ENCODE measurements at places on chromosomes 7 and 10.

- no peak for DNase-seq
Measured at GRCh38 chr7:138890499-138891445, 90.4 kb downstream of the KIAA1549 start.

- no peak for DNase-seq
Measured at GRCh38 chr7:26538216-26538615, 246.6 kb downstream of the SNX10 start.

- DNase-seq = no peak
Measured at GRCh38 chr7:47801423-47801822, 146.8 kb downstream of the PKD1L1 start.

- DNase-seq = no peak
Measured at GRCh38 chr10:19816411-19817230, at the start of gene PLXDC2. TSS of gene PLXDC2 (plus strand) at chr10:19816432.

DNA sequence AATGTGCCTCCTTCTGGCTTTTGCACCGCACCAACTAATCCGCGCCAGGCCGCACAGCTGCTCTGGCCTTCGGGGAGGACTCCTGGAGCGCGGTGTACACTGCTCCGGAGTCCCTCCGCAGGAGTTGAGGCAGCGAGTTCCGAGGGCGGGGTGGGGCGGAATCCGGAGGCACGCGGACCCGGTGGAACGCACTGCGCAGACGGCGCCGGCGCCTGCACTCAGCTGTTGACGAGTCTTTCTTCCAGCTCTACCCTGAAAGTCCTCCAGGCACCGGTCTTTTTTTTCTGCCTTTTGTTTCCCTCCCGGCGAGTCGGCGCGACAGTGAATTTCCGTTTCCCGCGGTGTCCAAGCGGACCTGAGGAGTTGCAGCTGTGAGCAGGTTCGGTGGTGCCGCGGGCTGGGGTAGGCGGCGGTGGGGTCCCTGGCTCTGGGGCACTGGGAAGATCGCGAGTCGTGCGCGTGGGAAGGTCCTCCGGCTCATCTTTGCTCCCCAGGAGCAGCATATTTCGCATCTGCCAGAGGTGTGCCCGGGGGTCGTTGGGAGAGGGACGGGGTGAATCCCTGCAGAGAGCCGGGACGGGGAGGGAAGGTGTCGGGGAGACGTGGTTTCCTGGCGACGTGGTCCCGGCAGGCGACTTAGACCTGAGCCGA is 44.1 kb downstream of the SFTPD start:
- peak; percentile 69 for DNase-seq

- no peak for DNase-seq
Measured at GRCh38 chr10:64508029-64508661, 986.9 kb downstream of the REEP3 start.

DNA sequence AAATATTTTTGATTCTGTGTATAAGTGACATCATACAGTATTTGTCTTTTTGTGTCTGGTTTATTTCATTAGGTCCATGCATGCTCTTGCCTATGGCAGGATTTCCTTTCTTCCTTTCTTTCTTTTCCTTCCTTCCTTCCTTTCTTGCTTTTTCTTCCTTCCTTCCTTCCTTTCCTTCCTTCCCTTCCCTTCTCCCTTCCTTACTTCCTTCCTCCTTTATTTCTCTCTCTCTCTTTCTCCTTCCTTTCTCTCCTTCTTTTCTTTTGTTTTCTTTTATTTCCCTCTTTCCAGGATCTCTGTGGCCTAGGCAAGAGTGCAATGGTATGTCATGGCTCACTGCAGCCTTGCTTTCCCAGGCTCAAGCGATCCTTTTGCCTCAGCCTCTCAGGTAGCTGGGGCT is 31.4 kb upstream of the CALU start:
- no peak for DNase-seq

GRCh38 chr7:37332243-37333016 is 116.2 kb downstream of the ELMO1 start:
- DNase-seq = peak; percentile 33

- DNase-seq = no peak
Measured at GRCh38 chr10:16652154-16652553, 130.5 kb upstream of the C1QL3 start.

DNA sequence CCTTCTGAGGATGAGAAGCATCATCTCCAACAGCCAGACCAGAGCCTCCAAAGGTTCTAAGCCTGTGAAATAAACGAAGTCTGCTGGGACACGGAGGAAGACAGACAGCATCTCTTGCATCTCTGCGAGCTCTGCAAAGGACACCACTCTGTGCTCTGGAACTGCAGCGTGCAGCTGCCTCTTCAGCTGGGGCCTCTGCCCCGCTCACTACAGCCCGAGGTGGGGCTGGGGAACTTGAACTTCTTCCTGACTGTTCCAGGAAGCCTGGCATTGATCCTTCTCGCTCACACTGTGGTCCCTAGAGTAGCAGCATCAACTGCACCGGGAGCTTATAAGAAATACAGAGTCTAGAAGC is 163.3 kb downstream of the USP6NL start:
- DNase-seq = no peak

DNA sequence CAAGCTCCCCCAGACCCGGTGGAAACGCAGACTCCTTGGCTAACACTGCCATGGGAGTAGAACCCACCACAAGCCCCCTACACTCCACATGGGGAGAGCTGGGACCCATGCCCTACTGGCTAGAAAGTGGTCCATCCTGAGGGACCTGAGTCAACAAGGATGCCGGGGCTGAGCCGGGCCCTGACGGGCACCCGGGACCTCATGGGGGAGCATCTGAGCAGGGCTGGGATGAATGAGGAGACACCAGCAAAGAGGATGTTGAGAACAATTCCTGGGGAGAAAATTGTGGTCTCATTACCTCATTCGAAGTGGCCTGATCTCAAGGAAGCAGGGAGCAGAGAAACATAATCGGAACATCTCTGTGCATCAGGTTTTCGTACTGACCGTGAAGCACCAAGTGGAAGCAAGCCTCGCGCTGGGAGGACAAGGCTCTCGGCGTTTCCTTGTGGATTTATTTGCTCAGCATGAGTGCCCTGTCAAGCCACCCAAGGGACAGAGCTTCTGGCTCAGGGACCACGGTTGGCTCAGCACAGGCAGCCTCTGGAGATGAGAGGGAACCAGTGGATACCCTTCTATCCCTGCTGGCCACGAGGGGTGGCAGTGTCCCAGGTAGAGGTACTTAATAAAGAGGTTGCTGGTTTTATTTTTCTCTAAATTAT is 132.2 kb upstream of the FAM20C start:
- no peak for DNase-seq

- DNase-seq = no peak
Measured at GRCh38 chr10:73039635-73040034, 57.0 kb downstream of the P4HA1 start.
